ENCODE measurements at places on chromosomes 7 and 10. TPM values are rescaled to one million over a fixed set of nuclear protein-coding genes. Genes with fewer than 3 reads are reported as not detected.

The DNAJC30 gene
- total RNA-seq, result 4.2 TPM

The SPDYE2 gene
- not detected for total RNA-seq

The ZPBP gene
- total RNA-seq, result not detected

The IKZF5 gene
- 6.8 TPM for total RNA-seq

The SLC29A3 gene
- total RNA-seq, result 3.2 TPM

The RELN gene
- total RNA-seq, result 0.16 TPM

The POLL gene
- total RNA-seq, result 17.5 TPM

The AOAH gene
- not detected for total RNA-seq
